ENCODE measurements at places on chromosomes 1 and 21.

DNA sequence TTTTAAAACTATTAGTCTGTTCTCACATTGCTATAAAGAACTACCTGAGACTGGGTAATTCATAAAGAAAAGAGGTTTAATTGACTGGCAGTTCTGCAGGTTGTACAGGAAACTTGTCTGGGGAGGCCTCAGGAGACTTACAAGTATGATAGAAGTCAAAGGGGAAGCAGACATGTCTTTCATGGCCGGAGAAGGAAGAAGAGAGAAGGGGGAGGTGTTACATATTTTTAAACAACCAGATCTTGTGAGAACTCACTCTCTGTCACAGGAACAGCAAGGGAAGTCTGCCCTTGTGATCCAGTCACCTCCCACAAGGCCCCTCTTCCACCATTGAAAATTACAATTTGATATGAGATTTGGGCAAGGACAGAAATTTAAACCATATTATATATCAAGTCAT, 55.9 kb downstream of the CLIC4 start:
- no peak for DNase-seq

DNA sequence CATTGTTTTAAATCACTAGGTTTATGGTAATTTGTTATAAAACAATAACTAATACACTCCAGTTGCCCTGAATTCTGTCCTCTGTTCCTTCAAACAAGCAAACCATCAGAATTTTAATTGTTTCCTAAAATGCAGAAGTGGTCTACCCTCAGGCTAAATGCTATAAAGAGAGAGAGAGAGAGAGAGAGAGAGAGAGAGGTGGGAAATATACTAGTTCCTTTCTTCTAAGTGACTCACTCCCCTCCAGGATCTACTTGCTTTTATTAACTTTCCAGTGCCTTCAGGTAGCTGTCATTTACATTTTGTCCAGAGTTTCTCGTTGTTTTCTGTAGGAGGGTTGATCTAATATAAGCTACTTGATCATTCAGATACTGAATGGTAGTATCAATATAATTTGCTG, 26.4 kb downstream of the LRRC53 start:
- no peak for DNase-seq

- no peak for DNase-seq
These were observed 208.2 kb upstream of the TMEM51 start for GRCh38 chr1:14945132-14946010.

- peak; percentile 28 for DNase-seq
These were observed 17.9 kb upstream of the ETV3 start for GRCh38 chr1:157156058-157156541.

DNA sequence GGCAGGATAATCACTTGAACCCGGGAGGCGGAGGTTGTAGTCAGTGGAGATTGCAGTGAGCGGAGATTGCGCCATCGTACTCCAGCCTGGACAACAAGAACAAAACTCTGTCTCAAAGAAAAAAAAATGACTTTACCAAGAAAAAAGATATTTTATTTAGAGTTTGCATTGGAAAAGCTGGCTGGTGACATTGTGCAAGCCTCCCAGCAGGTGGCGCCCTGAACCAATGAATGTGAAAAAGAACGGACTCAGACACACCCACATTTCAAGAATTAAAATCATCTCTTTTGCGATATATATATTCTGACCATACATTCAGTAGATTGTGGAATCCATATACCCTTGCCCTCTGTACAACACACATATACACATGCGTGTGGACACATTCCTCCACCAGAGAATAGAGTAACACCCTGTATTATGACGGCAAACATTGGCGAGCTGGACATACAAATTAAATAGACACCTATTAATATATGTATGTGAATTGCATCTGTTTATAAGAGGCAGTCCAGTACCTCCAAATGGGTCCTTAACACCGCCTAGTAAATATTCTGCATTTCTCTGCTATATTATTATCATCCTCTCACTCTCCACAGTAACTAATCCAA, 39.0 kb upstream of the CADM3 start:
- DNase-seq = no peak

All from activated gamma-delta T cell (primary cell).